Effector CD8-positive, alpha-beta T cell (primary cell): ENCODE measurements at places on chromosomes 4 and X.

DNA sequence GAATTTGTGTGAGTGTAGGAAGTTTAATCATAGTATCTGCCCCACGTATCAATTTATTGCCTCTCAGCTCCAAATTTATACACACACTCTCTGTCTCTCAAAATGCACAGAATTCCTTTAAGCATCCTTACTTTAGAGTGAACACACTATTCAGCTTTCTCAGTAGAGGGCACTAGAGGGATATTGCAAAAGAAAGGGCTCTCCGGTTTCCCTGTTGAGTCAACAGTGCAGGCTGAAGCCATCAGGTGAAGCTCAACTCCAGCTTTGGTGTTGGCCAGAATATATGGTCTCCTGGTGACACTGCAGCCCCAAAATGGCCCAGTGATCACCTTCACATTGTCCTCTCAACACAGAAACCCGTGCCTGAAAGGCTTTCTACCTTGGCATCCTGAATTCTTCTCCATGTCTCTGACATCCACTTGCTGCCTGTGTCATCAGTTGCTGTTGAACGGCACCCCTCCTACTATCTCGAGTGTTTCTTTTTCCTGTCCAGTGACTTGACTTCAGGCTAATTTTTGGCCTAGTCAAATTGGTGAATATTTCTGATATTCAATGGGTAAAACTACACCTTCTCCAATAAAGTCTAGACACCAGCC, 670.5 kb downstream of the GABRG1 start:
- no peak for DNase-seq

DNA sequence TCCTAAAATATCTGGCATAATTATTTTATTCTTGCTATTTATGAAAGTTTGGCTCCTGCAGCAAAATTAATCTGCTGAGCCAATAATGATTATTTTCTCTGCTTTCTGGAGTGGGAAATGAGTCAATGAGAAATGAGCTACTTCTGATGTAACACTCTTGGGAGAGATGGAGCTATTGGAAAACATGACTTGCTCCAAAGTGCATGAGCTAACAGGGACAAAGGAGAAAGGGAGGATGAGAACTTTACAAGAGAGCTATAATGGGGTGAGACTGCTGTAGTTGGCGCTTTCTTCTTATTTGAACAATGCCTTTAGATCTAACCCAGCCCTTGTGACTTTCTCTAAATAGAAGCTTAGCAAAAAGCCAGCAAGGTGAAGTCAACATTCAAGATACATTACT, 615.1 kb downstream of the ANKRD50 start:
- DNase-seq, result no peak

DNA sequence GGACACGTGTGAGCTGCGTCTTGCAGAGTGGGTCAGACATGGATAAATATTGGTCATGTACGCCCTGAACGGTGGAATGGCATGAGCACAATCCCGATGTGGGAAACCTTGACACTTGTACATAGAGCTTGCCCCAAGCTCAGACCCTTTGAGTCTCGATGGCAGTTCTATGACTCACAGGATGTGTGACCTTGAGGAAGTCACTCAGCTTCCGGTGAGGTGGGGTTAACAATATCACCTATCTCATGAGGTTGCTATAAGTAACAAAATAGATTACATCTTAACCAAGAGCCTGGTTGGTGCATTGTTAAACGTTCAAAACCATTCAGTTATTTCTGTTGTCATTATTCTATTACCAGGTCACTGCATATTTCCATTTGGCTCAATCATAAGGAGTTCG, 109.1 kb upstream of the TBL1X start:
- no peak for DNase-seq

- no peak for DNase-seq
Observed at GRCh38 chr4:141153751-141154510, 20.7 kb upstream of the RNF150 start.

DNA sequence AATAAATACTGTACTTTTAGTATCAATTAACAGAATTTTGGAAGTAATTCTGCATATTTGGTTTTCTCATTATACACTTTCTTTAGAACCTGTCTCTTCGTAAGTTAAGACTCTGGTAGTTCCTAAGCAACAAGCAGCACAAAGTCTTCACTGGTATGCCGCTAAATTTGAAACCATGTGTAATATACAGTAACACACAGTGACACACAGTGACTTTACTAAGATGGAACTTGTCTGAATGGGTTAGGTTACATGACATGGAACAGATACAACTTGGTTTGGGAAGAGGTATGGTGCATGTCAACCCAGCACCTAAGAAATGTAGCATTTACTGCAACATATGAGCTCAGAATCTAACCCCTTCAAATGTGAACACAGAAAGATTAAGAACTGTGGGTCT, 83.5 kb upstream of the PRSS48 start:
- DNase-seq, result no peak

- DNase-seq, result no peak
Observed at GRCh38 chr4:45795135-45795534, 328.7 kb downstream of the GABRG1 start.
